Endothelial cell (in vitro differentiated cells): ENCODE measurements at places on chromosomes 12 and 14.

DNA sequence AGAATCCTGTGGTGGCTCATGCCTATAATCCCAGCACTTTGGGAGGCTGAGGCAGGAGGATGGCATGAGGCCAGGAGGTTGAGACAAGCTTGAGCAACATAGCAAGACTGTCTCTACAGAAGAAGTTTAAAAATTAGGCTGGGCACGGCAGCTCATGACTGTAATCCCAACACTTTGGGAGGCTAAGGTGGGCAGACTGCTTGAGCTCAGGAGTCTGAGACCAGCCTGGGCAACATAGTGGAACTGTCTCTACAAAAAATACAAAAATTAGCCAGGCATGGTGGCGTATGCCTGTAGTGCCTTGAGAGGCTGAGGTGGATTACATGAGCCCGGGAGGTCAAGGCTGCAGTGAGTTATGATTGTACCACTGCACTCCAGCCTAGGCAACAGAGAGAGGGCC lies 998 bp upstream of the CYP27B1 start:
- no peak for DNase-seq

DNA sequence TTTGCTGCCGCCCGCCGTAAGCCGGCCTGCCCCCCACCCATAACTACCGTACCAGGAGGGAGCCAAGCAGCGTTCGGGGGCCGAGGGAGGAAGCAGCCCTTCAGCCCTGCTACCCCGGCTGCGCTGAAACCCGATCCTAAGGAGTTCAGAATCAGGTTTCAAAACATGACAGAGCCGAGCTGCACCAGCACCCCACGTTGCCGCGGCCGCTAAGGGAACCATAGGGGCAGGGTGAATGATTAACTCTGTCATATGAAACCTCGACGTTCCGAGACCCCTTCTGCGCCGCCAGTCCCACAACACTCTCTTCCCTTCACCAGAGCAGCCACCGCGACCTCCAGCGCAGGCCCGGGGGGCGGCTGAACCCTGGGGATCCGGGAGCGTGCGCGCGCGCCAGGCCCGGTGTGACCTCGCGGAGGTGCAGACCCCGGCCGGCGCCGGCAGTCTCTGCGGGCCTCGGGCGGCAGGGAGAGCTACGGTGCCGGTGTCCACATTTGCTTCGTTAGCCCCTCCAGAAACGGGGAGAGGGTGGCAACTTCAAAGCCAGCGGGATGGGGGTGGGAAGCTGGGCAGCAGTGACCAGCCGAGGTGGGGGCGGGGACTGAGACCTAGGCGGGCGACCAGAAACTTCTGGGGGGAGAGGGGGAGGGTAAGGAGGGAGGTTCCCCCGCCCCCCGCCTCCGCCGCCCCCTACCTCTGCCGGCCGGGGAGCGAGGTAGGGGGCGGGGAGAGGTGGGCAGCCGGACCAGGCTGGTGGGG lies 1.6 kb downstream of the SIX4 start:
- peak; percentile 49 for DNase-seq

DNA sequence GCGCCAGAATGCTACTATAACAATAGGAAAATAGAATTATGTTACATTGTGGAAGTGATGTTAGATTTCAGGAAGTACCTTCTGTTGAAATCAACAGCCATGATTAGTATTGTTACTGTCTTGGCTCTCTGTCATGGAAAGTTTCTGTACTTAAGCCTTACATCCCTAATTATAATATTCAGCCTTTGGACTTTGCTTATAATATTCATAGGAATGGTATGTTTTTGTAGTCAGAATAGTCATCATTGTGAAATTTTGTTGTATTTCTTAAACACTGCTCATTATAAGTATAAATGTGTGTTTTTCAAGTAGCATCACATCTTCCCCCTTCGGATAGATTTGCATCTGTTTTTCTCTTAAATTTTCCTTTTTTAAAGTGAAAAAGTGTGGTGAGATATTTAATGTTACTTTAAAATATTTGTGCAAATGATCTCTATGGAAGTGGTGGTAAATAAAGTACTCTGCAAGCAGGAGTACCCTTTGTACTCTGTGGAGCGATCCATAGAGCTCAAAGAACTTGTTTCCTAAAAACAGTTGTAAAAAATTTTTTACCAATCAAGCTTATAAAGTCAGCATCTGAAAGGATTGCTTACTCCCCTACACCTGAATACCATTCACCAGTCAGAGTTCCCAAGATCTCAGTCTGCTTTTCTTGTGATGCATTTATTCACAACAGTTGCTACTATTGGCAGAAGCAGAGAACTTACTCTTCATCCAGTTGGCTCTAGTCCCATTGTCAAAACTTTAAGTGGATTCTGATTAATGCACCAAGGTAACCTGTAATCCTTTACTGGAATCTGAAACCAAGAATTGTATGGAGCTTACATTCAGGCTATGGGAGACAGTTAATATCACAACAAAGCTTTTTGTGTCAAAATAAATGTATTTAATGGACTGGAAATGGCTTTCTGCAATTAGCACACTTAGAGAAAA lies 87.8 kb downstream of the RIC8B start:
- no peak for DNase-seq

DNA sequence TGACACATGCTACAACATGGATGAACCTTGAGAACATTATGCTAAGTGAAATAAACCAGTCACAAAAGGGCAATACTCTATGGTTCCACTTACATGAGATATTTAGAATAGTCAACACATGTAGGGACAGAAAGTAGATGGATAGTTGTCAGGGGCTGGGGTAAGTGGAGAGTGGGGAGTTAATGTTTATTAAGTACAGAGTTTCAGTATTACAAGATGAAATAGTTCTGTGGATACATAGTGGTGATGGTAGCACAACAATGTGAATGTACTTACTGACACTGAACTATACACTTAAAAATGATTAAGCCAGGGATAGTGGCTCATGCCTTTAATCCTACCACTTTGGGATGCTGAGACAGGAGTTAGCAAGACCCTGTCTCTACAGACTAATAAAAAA lies 8.7 kb downstream of the NUP107 start:
- no peak for DNase-seq

DNA sequence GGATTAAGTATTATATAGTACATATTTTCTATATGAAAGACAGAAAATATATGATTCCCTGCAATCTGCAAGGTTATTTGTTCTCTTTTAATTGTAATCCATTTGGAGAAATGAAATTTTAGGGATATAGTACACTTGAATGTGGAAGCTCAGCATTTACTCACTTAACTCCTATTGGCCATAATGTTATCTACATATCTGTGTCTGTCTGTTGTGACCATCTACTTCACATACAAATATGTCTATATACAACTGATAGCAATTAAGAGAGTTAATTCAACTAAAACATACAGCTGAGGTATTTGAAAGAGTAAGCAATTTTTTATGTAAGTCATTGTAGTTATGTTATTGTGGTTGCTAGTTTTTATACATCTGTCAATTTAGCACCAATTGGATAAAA lies 12.9 kb downstream of the FOXG1 start:
- DNase-seq = no peak
